Fibroblast of skin of left quadriceps (primary cell): ENCODE measurements at places on chromosomes 5 and 9.

GRCh38 chr5:171413153-171413910 is 6.1 kb upstream of the FGF18 start:
- no peak for DNase-seq

- DNase-seq = peak; percentile 33
Measured at GRCh38 chr5:4879693-4880303, 260.3 kb upstream of the ADAMTS16 start.

DNA sequence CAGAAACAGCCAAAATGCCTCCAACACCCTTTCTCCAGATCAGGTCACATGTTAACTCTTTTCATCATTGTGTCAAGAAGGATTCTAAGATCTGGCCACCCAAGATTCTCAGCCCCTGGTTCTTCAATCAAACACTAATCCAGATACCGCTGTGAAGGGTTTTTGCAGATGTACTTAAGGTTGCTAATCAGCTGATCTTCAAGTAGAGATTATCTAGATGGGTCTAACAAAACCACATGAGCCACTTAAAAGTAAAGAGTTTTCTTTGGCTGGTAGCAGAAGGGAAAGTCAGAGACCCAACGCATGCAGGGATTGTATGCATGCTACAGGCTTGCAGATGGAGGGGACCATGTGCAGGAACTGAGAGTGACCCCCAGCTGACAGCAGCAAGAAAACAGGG is 267.9 kb downstream of the CDK5RAP2 start:
- DNase-seq = no peak

DNA sequence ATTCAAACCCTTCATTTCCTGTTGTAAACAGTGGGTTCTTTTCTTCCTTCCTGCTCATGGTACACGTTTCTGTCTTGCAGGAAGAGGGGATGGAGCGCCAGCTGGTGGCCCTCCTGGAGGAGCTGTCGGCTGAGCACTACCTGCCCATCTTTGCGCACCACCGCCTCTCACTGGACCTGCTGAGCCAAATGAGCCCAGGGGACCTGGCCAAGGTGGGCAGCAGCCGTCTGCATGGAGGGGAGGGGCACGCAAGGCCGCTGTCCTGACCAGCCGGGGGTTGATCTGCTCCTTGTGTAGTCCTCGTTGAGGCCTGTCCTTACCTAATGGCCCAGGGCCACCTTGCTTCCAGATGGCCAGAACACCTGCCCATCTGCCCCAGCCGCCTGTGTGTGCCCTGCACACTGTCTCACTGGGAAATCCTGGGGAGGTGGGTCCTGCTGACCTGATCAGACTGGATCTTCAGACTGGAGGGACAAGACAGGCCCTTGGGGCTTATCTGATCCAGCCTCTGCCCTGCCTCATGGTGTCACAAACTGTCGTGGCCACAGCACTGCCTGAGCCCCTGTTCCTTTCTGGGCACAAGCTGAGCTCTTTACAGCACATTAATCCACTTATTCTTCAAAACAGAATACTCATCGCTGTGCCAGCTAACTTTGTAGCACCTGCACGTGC is 44.7 kb downstream of the LRSAM1 start:
- no peak for DNase-seq

DNA sequence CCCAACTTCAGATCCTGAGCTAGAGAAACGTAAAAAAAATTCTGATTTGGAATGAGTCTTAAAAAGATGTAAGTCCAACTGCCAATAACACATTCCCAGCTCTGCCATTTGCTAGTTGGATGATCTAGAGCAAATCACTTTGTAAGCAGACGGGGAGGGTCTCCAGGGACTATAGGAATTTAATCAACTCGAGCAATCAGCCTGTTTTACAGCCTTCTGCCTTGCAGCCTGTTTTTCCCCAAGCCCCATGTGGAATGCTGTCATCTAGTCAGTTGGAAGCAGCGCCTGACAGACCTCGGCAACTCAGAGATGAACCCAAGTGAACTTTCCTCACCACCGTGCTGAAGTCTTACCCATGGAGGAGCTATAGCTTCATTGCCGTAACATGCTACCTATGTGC is 34.8 kb upstream of the HRH2 start:
- no peak for DNase-seq

DNA sequence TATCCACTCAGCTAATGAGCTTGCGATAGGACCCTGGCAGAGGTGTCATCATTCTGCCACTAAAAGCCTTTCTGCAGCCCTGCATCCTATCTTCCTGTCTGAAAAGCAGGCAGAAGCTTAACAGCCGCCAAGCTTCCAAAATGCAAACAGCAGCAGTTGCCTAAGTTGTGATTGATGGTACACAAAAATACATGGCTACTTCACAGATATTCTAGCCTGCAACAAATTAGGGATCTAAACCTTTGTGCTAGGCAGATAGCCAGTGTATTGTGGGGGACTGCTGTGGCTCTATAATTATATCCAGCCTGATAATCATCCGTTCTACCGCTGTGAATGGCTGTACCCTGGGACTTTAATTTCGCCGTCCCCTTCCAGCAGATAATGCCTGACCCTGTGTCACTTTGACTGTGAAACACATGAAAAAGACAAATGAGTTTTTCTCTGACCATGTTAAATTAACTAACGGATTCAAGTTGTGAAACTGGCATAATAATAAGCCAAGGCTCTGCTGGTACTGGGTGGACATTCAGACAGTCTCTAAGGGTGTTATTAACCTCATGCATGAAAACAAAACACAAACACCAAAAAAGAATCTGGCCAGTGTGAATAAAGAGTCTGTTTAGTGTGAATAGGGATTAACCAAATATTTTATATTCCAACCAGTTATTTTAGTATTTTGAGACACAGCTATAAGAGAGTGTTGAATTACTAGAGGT is 45.9 kb downstream of the SEMA6A start:
- no peak for DNase-seq

DNA sequence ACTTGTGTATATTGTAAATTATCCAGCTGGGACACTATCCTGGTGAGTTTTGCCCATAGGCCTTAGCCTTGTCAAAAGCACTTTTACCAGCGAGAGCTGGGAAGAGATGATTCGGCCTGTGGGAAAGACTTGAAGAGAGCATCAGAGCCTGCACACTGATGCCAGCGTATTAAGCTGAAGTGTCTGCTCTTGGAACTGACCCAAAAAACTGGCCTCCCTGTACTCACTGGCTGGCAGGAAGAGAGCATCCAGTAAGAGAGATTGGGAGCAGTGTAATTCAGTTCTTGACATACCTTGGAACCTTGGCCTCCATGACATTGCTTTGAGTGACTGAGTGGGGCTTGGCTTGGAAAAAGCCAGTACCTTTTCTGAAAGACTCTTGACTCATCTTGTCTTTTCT is 73.7 kb downstream of the ZNF462 start:
- no peak for DNase-seq

- no peak for DNase-seq
Measured at GRCh38 chr9:69944816-69945215, 98.8 kb upstream of the MAMDC2 start.

- DNase-seq = no peak
Measured at GRCh38 chr5:24642022-24642421, 2.8 kb downstream of the CDH10 start.
